Heart right ventricle (tissue), 16 donors: ENCODE measurements at places on chromosomes 5 and 9.

- no peak for DNase-seq
Measured at GRCh38 chr5:73454379-73455036, 5.9 kb upstream of the FOXD1 start.

DNA sequence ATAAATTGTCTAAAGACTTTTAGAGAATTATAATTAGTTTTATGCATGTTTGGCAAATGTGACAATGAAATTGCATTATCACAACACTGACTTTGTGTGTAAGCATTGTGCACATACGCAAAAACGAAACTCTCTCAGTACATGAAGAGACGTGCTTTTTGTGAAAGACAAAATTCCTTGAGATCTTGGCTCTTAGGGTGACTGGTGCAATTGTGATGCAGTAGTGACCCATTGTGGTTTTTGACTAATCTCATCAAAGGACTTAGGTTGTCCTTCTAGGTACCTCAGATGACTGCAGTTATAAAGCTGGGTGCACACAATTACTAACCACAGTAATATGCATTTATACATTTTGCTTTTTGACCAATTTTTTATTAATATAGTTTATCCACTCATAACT is 25.3 kb upstream of the TYRP1 start:
- DNase-seq, result no peak

DNA sequence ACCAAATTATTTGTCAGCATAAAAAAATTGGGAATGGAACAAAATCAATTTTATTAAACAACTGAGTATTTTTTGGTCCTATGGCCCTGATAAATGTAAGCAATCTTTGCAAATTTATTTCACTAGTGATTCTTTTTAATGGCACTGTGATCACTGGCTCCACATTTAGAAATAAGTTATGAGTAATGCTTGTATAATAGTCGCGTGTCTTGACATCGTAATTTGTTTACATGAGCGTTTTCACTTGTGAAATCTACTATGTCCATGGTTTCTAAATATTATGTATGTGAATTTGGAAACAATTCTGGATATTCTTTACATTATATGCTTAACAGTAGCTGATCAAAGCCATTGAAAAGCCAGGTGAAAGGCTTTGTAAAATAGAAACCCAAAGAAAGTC is 817.5 kb downstream of the EFNA5 start:
- DNase-seq, result no peak

DNA sequence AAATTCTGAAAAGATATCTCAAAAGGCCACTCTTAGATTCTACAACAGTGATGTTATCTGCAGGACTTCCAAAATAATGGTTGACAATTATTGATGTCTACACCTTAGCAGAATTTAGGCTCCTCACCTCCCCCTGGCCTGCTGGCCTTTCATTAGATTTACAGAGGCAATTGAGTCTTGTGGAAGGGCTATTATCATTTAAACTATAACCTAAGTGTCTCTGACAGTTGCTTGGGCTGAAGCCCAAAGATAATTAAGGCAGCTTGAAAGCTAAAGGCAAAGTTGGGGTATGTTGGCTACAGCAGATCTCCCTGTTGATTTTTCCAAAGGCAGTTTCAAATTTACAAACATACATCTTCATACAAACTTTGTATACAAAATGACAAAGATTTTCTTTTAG is 912.3 kb downstream of the TAF11L14 start:
- DNase-seq, result no peak

GRCh38 chr9:97990259-97990658 is 7.1 kb downstream of the ANP32B start:
- DNase-seq, result no peak

DNA sequence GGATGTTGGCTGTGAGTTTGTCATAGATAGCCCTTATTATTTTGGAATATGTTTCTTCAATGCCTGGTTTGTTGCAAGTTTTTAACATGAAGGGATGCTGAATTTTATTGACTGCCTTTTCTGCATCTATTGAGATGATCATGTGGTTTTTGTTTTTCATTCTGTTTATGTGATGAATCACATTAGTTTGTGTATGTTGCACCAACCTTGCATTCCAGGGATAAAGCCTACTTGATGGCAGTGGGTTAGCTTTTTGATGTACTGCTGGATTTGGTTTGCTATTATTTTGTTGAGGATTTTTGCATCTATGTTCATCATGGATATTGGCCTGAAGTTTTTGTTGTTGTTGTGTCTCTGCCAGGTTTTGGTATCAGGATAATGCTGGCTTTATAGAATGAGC is 225.6 kb downstream of the PCSK1 start:
- DNase-seq, result no peak

- DNase-seq, result no peak
Measured at GRCh38 chr9:86990290-86990689, 43.0 kb upstream of the GAS1 start.

DNA sequence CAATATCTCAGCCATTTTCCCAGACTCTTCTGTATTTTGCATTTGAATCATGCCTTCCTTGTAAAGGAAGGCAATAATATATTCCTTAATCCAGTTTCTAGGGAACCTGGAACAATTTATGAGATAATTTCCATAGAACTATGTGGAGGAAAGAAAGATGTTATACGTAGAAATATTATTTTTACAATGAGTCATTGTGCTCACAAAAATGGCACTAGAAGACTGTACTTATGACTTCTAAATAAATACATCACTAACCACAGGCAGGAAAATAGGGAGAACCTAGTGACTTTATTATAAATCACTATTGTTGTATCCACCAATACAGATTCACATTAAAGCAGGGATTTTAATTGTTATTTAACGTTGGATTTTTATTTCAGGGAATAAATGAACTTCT is 87.6 kb downstream of the FBXO38 start:
- no peak for DNase-seq

DNA sequence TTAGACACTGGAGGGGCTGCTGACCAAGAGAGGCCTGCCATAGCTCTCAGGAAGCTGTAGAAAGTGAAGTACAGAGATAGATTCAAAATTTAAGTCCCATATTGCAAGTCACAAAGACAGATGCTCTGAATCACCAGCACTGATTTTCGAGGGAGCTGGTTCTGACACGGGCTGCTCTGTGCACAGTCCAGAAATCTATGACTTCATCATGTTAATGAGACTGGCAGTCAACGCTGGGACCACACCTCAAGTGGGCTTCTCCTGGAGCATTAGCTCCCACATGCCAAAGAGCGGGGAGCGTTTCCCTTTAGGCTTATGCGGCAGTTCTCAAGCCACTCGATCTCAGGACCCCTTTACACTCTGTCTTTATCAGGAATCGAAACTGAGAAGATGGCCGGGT is 34.2 kb upstream of the FAT2 start:
- no peak for DNase-seq

DNA sequence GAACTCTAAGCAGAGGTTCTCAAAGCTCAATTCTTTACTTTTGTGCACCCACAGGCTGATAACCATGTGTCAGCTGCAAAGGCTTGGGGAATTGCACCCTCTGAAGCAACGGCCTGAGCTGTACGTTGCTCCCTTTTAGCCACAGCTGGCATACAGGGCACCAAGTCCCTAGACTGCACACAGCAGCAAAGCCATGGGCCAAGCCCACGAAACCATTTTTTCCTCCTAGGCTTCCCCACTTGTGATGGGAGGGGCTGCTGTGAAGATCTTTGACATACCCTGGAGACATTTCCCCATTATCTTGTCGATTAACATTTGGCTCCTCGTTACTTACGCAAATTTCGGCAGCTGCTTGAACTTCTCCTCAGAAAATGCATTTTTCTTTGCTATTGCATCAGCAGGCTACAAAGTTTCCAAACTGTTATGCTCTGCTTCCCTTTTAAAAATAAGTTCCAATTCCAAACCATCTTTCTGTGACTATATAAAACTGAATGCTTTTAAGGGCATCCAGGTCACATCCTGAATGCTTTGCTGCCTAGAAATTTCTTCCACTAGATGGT is 23.0 kb downstream of the KIAA0825 start:
- DNase-seq, result no peak

DNA sequence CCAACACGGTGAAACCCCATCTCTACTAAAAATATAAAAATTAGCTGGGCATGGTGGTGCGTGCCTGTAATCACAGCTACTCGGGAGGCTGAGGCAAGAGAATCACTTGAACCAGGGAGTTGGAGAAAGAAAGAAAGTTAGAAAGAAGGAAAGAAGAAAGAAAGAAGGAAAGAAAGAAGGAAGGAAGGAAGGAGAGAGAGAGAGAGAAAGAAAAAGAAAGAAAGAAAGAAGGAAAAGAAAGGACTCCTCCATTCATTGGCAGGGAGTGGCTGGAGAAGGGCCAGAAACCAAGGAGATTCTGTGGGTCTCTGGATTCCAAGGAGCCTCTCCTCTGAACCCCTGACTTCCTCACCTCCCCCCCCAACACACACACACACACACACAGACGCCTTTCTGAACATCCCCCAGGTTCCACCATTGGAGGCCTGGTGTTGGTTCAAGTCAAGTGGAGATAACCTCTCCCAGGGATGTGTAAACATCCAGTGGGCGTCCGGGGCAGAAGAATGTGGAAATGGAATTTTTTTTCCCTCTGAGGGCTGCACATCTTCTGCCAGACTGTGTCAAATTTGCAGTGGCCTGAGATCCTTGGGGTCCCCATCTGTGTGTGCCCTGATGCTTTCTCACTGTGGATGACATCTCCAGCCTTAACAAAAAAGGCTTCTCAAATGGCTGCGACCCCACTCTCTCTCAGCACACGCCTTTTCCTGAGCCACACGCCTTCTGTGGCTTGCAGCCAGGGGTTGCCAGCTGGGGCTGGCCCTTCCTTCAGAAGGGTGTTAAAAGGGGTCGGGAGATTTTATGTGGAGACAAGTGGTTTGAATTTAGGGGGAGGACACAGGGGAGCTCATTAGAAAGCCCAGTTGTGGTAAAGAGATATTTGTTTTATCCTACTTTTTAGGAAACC is 109.3 kb upstream of the HAND1 start:
- no peak for DNase-seq

- no peak for DNase-seq
Measured at GRCh38 chr5:171122372-171122771, 186.7 kb upstream of the TLX3 start.

DNA sequence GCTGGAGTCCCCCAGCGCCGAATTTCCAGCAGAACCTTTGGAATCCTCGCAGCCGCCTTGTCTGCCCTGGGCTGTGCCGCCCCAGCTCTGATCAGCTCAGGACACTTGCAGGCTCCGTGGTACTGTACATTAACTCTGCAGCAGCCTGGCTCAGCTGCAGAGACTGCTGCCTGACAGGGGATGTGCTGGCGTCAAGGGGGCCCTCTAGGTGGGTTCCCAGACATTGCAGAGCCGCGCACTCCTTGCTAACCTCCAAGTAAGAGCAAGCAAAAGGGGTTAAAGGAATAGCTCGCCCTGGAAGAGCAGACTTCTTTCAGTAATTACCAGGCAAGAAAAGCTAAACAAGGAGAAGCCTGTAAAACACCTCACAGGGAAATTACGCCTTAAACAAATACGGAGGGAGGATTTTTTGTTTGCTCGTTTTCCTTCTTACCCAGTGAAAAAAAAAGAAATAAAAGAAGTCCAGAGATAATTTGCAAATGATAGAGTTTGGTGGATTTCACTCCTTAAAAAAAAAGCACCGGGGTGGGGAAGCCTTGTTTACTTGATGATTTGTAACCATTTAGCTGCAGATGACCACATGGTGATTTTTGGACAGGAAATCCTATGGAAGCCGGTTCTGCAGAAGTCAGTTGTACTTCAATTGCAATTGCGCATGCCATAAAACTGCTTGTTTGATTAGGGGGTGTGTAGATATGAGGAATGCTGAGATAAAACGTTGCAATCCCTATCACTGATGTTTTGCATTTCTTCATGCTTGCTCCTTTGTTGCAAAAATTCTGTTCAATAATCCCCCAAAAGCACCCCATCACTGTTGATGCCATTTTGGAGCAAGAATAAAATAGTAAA is 305.8 kb downstream of the PDE4D start:
- peak; percentile 43 for DNase-seq

- no peak for DNase-seq
Measured at GRCh38 chr9:114722081-114722621, 40.2 kb upstream of the TEX48 start.

DNA sequence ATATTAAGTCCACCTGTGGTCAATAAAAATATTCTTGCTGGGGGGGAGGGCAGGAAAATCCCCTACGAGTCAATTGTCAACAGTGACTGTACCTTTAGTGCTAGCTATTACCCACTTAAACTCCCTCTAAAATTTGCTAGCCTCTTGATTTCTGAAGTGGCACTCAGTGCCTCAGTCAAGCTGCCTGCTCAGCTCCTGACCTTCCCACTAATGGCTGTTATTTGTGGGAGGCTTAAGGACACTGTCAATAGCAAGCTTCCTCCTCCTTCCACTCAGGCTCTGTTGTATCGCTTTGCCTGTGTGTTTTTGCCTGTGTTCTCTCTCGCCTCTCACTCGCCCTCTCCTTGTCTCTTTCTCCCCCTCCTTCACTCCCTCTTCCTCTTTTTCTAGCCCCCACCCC is 140.8 kb downstream of the BNC2 start:
- DNase-seq, result no peak

DNA sequence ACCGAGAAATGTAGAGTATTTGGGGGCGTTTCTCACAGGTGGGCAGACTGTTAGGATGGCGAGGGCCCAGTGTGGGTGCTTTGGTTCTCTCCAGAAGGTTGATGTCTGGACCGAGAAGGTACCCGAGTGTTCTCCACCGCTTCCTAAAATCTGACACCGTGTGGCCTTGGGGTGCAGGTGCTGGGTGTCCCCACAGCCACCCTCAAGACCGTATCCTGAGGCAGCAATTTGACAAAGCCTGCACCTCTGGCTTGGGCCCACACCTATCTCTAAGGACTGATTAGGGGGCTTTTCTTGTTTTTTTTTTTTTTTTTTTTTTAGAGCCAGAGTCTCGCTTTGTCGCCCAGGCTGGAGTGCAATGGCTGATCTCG is 1.3 kb downstream of the PPP1R26 start:
- no peak for DNase-seq

- DNase-seq, result no peak
Measured at GRCh38 chr9:131728961-131729360, 10.9 kb downstream of the RAPGEF1 start.

DNA sequence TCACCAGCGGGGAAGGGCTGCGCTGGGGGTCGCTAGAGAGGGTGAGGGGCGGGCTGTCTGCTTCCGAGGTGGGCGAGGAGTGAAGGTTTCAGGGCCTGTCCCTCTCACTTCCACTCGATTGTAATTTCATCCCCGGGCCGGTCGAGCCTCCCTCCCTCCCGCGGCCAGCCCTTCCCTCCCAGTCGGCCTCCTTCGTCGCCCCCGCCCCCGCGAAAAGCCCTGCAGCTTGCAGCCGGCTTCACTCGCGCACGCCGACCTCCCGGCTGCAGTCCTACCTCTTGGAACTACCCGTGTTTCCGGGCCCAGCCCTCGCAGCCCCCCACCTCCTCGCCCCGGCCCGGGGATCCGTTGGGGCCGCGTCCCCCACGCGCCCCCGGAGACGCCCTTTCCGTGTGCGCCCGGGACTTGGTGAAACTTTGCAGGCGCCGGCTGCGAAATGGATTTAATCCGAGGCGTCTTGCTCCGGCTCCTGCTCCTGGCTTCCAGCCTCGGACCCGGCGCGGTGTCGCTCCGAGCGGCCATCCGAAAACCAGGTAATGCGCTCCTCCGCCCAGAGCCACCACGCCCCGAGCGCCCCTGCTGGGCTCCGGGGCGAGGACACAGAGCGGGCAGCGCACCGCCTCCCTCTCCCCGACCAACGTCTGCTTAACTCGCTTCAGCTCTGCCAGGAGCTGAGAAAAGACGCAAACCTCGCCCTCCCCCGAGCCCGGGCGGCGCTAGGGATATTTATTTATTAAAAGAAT is at the start of gene EGFLAM:
Gene EGFLAM, plus strand, starts transcription at position 241 of the 743 bp plus-strand sequence. Its CDS starts 196 bp downstream, at position 437.
- peak; percentile 52 for DNase-seq
